ENCODE measurements at places on chromosomes 1 and 21. TPM values are rescaled to one million over a fixed set of nuclear protein-coding genes. Genes with fewer than 3 reads are reported as not detected.

Gene WNT2B
- 1.2 TPM for total RNA-seq

Gene RCOR3
- 23.2 TPM for total RNA-seq

Gene ANKRD35
- total RNA-seq, result 2.5 TPM

Gene C8B
- not detected for total RNA-seq

Gene OR2L2
- under 0.01 TPM for total RNA-seq

Gene CHRM3
- total RNA-seq, result not detected

Gene F5
- not detected for total RNA-seq

Gene KCNK1
- total RNA-seq, result 32.8 TPM

Gene ZBED6
- 8.9 TPM for total RNA-seq

Gene PDZK1IP1
- not detected for total RNA-seq

Gene GPATCH3
- 8.7 TPM for total RNA-seq

Gene KRTAP11-1
- not detected for total RNA-seq

Gene FMO2
- not detected for total RNA-seq

Gene SPATA21
- not detected for total RNA-seq

Gene ADAMTS4
- total RNA-seq, result 37.3 TPM

Gene FABP3
- total RNA-seq, result 52.1 TPM

Gene SELL
- 0.12 TPM for total RNA-seq

Gene PRMT6
- total RNA-seq, result 21.7 TPM

Gene SH3GLB1
- 33.6 TPM for total RNA-seq

Gene KIF26B
- total RNA-seq, result 24.1 TPM

Gene HUNK
- 0.12 TPM for total RNA-seq

Gene CLDN17
- total RNA-seq, result not detected

Gene CYP4Z1
- not detected for total RNA-seq

Gene FMO1
- total RNA-seq, result 0.37 TPM

Gene PTGS2
- 12.8 TPM for total RNA-seq

Gene UBXN11
- 4.2 TPM for total RNA-seq

Gene PARS2
- total RNA-seq, result 6.5 TPM

Gene NEGR1
- 22.5 TPM for total RNA-seq

Gene UBXN10
- not detected for total RNA-seq

Gene CHODL
- 0.11 TPM for total RNA-seq

Gene HRNR
- total RNA-seq, result not detected

Gene GPR37L1
- total RNA-seq, result not detected

Gene KCNJ15
- 0.75 TPM for total RNA-seq

Gene OR2L3
- 0.12 TPM for total RNA-seq

Gene HIVEP3
- 1.8 TPM for total RNA-seq

Gene MCOLN2
- 2.7 TPM for total RNA-seq

Gene AADACL3
- not detected for total RNA-seq

Gene ZBTB8A
- total RNA-seq, result 9.1 TPM

Gene GBP7
- 0.12 TPM for total RNA-seq

Gene CRNN
- not detected for total RNA-seq

Gene CYP4X1
- total RNA-seq, result not detected

Gene CD247
- not detected for total RNA-seq

Gene TFF2
- not detected for total RNA-seq

Gene PAPPA2
- total RNA-seq, result 9.4 TPM

Gene KAZN
- total RNA-seq, result 3.6 TPM

Gene LRRN2
- total RNA-seq, result under 0.01 TPM

Gene HTR6
- not detected for total RNA-seq

Gene C8A
- total RNA-seq, result not detected

Gene DCST1
- total RNA-seq, result not detected

Gene GABRD
- total RNA-seq, result not detected

Gene DLGAP3
- under 0.01 TPM for total RNA-seq
